ENCODE measurements at places on chromosomes 5 and 9. TPM values are rescaled to one million over a fixed set of nuclear protein-coding genes. Genes with fewer than 3 reads are reported as not detected.

- no peak overlapping the region for H3K27ac ChIP-seq
- DNase-seq, result peak; percentile 42
- H3K4me1 ChIP-seq, result peaks cover 7% of the 10 kb centered on the region
- H3K4me3 ChIP-seq, result no peak overlapping the region
- H3K36me3 ChIP-seq, result no peaks in the 10 kb centered on the region
- no peaks in the 10 kb centered on the region for H3K27me3 ChIP-seq
Measured at GRCh38 chr9:32427111-32427873, 42.8 kb downstream of the ACO1 start.

DNA sequence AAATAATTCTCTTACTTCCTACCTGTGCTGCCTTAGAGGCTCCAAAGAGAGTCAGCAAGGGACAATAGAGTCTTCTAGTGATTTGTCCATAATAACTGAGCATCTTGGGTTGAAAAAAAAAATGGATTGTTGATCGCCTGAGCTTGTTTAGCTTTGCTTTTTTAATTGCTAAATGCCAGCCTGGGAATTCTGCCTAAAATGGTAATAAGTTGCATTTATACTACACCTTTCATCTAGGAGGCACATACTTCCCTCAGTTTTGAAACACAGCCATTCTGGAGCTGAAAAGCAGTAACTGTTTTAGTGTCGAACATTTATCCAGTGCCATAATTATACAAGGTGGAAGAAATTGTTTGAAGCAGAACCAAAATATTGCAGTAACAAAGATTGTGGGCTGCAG is 421.3 kb downstream of the CAAP1 start:
- no peak for DNase-seq
- no peaks in the 10 kb centered on the region for H3K27me3 ChIP-seq
- no peak overlapping the region for H3K4me3 ChIP-seq
- H3K27ac ChIP-seq, result no peak overlapping the region
- H3K4me1 ChIP-seq, result no peaks in the 10 kb centered on the region
- no peaks in the 10 kb centered on the region for H3K36me3 ChIP-seq

DNA sequence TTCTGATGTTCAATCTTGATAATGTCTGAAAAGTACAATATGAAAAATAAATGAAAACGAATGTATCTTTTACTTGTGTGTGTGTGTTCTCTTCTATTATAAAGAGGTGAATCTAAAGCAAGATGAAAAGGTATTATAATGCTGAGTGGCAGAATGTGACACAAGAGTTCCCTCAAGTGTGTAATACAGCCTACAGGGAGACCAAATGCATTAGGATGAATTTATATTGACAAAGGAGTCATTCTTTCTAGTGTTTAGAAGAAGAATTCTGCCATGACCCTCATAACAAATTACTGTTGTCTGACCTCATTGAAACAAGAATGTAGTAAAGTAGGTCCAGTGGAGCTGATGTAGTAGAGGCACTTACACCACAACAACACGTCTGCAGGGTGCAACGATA is 1119.0 kb upstream of the CDH10 start:
- H3K36me3 ChIP-seq, result no peaks in the 10 kb centered on the region
- no peaks in the 10 kb centered on the region for H3K4me1 ChIP-seq
- H3K4me3 ChIP-seq, result no peak overlapping the region
- no peak overlapping the region for H3K27ac ChIP-seq
- no peaks in the 10 kb centered on the region for H3K27me3 ChIP-seq

GRCh38 chr9:69809304-69809863 is 11.2 kb upstream of the CFAP95 start:
- no peaks in the 10 kb centered on the region for H3K36me3 ChIP-seq
- no peak for DNase-seq
- H3K4me3 ChIP-seq, result no peak overlapping the region

- H3K4me1 ChIP-seq, result no peaks in the 10 kb centered on the region
- H3K27ac ChIP-seq, result no peak overlapping the region
- H3K36me3 ChIP-seq, result no peaks in the 10 kb centered on the region
- no peak overlapping the region for H3K4me3 ChIP-seq
- no peaks in the 10 kb centered on the region for H3K27me3 ChIP-seq
Measured at GRCh38 chr5:180595381-180596114, 4.2 kb upstream of the SCGB3A1 start.

DNA sequence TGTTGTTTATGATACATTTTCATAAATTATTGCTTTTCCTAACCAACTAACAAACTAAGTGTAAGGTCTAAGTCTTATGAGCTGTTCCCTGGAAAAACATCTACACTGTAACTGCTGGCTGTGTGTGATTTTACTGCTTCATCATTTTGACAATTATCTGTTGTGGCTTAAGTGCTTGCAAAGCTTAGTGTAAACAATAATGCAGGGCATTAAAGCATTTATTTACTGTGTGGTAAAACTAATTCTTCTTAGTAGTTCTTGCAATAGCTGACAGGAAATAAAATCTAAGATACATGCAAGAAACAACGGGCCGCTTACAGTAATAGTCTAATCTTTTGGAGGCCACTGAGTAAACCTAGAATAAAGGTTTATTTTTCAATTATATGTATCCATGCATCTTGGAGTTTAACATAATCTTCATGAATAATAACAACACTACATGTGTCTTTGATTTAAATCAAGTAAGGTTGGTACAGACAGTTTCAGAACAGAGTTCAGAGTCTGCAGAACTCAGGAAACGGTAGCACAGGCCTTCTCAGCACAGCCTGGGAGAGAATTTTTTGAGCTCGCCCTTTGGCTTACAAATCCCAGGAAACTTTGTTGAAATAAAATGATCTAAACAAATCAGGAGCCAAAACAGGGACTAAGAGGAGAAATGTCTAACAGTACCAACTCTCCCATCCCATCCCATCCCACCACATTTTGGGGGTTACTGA is 473.1 kb downstream of the NR2F1-AS1 start:
- no peak overlapping the region for H3K4me3 ChIP-seq
- no peak overlapping the region for H3K27ac ChIP-seq
- no peak for DNase-seq
- no peaks in the 10 kb centered on the region for H3K27me3 ChIP-seq

DNA sequence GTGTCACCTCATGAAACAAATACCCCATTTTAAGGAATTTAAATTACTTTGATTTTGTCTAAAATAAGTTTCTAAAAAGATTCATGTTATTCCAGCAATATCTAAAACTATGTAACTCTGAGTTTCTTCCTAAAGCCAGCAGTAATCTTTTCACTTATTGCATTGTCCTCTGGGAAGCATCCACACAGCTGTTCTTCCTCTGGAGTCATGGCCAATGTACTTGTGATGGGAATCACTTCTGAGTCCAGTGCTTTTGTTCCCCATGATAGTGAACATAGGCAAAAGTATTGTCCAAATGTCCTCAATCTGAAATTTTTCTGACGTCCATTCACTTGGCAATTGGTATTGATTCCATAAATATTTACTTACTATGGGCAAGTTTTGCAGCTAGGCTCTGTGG is 125.0 kb downstream of the STARD4 start:
- no peaks in the 10 kb centered on the region for H3K27me3 ChIP-seq
- H3K36me3 ChIP-seq, result no peaks in the 10 kb centered on the region
- no peaks in the 10 kb centered on the region for H3K4me1 ChIP-seq
- no peak overlapping the region for H3K4me3 ChIP-seq
- no peak for DNase-seq

DNA sequence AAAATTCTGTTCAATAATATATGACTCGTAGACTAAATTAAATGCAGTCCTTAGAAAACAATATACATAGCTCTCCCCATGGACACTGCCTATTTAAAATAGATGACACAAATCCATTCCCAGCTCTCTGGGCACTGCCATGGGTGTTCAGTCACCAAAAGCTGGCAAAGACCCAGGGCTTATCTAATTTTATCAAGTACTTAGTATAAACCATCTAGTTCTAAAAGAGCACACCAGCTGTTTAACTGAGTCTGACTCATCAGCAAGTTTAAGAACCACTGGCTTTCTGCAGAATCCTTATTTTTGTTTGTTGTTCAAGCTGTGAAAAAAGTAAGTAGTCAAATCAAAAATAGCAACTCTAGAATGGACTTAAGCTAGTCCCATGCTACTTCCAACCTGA is 107.6 kb downstream of the PLPP1 start:
- no peak overlapping the region for H3K27ac ChIP-seq
- no peaks in the 10 kb centered on the region for H3K27me3 ChIP-seq
- H3K4me3 ChIP-seq, result no peak overlapping the region
- H3K4me1 ChIP-seq, result peaks cover 1% of the 10 kb centered on the region

- no peaks in the 10 kb centered on the region for H3K4me1 ChIP-seq
- H3K27ac ChIP-seq, result no peak overlapping the region
- no peaks in the 10 kb centered on the region for H3K36me3 ChIP-seq
Measured at GRCh38 chr5:9930156-9930555, 300.0 kb upstream of the TAS2R1 start.

- no peaks in the 10 kb centered on the region for H3K27me3 ChIP-seq
- H3K4me1 ChIP-seq, result no peaks in the 10 kb centered on the region
- no peak overlapping the region for H3K4me3 ChIP-seq
- H3K36me3 ChIP-seq, result no peaks in the 10 kb centered on the region
- DNase-seq, result no peak
Measured at GRCh38 chr9:98365227-98365669, 109.8 kb upstream of the TBC1D2 start.

GRCh38 chr5:123088031-123088805 is 823 bp upstream of the PRDM6 start:
- H3K4me3 ChIP-seq, result peak overlapping the region; percentile 54
- no peaks in the 10 kb centered on the region for H3K4me1 ChIP-seq
- no peak for DNase-seq
- H3K27me3 ChIP-seq, result no peaks in the 10 kb centered on the region

DNA sequence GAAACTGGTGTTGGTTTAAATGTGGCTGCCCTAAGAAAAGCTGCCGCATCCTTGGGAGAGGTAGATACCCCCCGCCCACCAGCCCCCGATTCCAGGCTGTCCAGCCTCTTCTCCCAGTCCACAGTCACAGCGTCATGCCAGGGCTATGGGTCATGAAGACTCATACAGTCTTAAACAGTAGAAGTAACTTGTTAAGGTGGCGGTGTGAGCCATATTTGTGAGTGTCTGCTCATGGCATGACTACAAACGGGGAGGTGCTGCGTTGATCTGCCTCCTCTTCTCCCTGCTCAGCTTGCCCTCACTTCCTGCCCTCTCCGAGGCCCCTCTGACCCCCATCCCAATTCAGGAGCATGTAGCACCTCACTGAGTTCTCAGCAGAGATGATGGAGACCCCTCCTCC is 20.8 kb downstream of the FGD3 start:
- H3K27ac ChIP-seq, result no peak overlapping the region
- H3K36me3 ChIP-seq, result no peaks in the 10 kb centered on the region
- H3K4me1 ChIP-seq, result no peaks in the 10 kb centered on the region
- no peak for DNase-seq
- H3K4me3 ChIP-seq, result no peak overlapping the region

GRCh38 chr9:95313010-95313498 is 4.5 kb downstream of the FANCC start:
- H3K4me1 ChIP-seq, result peaks cover 2% of the 10 kb centered on the region
- H3K27ac ChIP-seq, result no peak overlapping the region
- H3K4me3 ChIP-seq, result peak overlapping the region; percentile 11
- H3K27me3 ChIP-seq, result no peaks in the 10 kb centered on the region
- DNase-seq, result peak; percentile 29

DNA sequence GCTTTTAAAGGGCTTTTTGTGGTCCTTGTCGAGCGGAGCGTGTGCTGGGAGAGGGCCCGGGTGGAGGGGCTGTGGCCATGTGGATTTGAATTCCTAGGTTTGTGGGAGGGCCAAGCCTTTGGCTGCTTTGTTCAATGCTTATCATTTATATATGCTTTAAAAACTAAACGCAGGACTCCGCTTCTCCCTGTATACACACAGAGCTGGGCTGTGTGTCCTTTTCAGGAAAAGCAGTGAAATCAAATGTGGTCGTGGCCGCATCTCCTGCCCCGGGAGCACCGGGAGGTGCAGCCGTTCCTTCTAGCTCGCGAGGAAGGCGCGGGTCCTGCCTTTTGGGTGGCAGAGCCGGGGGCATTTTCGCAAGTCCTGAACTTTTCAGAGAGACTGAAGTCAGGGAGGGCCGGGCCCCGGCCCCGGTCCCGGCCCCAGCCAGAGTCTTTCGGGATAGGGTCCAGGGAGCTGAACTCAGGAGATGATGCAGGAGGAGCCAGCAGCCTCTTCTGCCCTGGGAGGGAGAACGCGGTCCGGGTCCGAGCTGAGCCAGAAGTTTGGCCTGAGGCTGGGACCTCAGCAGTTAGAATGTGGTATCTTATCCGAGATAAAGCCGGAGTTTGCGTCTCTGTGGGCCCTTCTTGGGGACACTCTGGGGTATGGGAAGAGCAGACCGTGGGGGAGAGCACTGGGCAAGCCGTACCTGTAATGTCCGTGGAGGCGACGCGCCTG is 158.8 kb downstream of the C9orf152 start:
- no peak for DNase-seq
- peaks cover 6% of the 10 kb centered on the region for H3K4me1 ChIP-seq
- no peaks in the 10 kb centered on the region for H3K36me3 ChIP-seq
- peak overlapping the region; percentile 74 for H3K4me3 ChIP-seq
- H3K27me3 ChIP-seq, result no peaks in the 10 kb centered on the region

GRCh38 chr9:100639854-100640253 is 62.0 kb downstream of the CAVIN4 start:
- H3K36me3 ChIP-seq, result no peaks in the 10 kb centered on the region
- no peaks in the 10 kb centered on the region for H3K27me3 ChIP-seq
- no peak overlapping the region for H3K27ac ChIP-seq
- H3K4me1 ChIP-seq, result peaks cover 8% of the 10 kb centered on the region
- DNase-seq, result no peak

GRCh38 chr9:133592731-133593409 is 16.3 kb downstream of the FAM163B start:
- no peaks in the 10 kb centered on the region for H3K27me3 ChIP-seq
- no peaks in the 10 kb centered on the region for H3K36me3 ChIP-seq
- no peak overlapping the region for H3K27ac ChIP-seq
- no peaks in the 10 kb centered on the region for H3K4me1 ChIP-seq

GRCh38 chr5:154753792-154754191 is 1.4 kb upstream of the LARP1 start:
- H3K27me3 ChIP-seq, result no peaks in the 10 kb centered on the region
- H3K4me1 ChIP-seq, result peaks cover 4% of the 10 kb centered on the region
- DNase-seq, result peak; percentile 89
- no peaks in the 10 kb centered on the region for H3K36me3 ChIP-seq

DNA sequence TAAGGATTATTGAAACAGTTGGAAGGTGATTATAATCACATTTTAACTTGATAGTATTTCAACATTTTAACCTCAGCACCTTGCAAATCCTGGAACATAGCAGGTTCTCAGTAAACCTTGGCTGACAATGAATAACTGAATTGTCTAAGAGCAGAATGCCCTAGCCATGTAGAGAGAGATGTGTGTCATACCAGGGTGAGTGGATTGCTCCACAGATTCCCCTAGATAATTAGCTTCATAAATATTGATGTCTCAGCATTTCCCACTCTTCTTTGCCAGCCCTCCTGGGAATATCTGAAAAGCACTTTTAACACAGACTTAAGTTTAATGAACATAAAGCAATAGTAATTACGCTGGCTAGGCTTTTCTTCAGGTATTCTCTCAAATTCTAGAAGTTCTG is 363.5 kb downstream of the MAN2A1 start:
- no peak overlapping the region for H3K27ac ChIP-seq
- no peaks in the 10 kb centered on the region for H3K27me3 ChIP-seq
- no peak for DNase-seq
- H3K36me3 ChIP-seq, result no peaks in the 10 kb centered on the region
- H3K4me1 ChIP-seq, result peaks cover 2% of the 10 kb centered on the region

Gene NMUR2
- polyA plus RNA-seq, result not detected

Gene IL12B
- polyA plus RNA-seq, result not detected

Gene AGGF1
- 9.0 TPM for polyA plus RNA-seq

Gene BASP1
- polyA plus RNA-seq, result 59.1 TPM

Gene EPB41L4A
- 10.5 TPM for polyA plus RNA-seq

Gene CAMK4
- polyA plus RNA-seq, result 1.0 TPM

Gene RIGI
- 16.7 TPM for polyA plus RNA-seq

Gene NUP214
- 25.0 TPM for polyA plus RNA-seq

Gene ARL10
- 8.4 TPM for polyA plus RNA-seq

Data from ovary (tissue), 10 donors.